Stimulated activated CD4-positive, alpha-beta T cell treated with anti-CD3 and anti-CD28 coated beads, Interleukin-2, amount 100 ng/mL, for 48 hours (primary cell): ENCODE measurements at places on chromosomes 6 and 20.

DNA sequence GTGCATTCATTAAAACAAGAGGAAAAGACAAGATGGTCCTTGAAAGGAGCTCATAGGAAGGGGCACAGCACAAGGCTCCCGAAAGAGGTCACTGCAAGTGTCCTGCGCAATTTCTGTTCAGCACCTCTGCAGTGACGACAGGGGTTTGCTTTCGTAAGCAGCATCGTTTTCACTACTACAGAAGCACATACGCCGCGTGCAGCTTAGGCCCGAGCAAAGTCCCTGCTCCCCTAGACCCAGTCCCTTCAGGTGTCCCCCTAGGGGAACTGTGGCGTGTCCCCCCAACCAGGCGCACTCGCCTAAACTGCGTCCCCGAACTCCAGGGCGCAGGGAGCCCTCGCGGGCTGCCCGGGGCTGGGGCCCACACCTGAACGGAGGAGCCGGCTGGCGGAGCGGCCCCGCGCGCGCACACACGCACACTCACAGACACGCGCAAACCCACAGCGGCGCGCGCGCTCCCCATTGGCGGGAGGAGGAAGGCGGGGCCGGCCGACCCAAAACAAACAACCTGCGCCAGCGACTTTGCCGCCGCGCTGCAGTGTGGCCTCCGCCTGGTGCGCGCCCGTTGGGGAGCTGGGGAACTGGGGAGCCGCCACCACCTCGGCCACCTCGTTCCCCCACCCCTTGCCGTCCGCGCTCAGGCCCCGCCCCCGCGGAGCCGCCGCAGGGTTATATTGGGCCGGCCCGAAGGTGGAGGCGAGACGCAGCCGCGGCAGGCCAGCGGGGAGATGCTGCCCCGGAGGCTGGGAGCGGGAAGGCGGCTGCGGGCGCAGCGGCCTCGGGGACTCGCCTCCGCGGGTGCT is at the start of gene FOXQ1:
FOXQ1 (plus strand) TSS at position 699 of the 803 bp plus-strand sequence. CDS start 607 bp downstream, outside the sequence.
- no peak for DNase-seq

DNA sequence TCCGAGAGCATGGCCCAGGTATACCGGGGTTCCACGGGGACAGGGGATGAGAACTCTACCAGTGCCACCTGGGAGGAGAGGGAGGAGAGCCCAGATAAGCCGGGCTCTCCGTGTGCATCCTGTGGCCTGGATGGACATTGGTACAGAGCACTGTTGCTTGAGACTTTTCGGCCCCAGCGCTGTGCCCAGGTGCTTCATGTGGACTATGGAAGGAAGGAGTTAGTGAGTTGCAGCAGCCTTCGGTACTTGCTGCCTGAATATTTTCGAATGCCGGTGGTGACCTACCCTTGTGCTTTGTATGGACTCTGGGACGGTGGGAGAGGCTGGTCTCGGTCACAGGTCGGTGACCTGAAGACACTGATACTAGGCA is 1.3 kb downstream of the TDRD6 start:
- DNase-seq = no peak

DNA sequence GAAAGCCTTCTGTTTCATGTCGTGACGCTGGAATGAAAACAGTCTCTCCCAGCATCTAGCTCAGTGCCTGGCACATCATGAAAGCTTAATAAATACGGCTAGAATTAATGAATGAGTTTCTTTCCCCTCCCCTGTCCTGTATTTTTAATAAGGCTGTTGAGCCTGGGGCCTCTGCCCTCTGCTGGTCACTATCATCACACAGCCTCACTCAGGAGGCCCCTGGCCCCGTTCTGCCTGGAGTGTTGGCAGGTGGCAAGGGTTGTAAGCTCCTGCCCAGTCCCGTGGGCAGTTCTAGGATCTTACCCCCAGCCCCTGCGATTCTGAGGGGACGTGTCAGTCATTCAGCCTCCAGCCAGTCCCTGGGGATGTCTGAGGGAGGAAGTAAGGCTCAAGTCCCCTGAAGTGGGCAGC is 41.4 kb downstream of the PHACTR3 start:
- DNase-seq = no peak

DNA sequence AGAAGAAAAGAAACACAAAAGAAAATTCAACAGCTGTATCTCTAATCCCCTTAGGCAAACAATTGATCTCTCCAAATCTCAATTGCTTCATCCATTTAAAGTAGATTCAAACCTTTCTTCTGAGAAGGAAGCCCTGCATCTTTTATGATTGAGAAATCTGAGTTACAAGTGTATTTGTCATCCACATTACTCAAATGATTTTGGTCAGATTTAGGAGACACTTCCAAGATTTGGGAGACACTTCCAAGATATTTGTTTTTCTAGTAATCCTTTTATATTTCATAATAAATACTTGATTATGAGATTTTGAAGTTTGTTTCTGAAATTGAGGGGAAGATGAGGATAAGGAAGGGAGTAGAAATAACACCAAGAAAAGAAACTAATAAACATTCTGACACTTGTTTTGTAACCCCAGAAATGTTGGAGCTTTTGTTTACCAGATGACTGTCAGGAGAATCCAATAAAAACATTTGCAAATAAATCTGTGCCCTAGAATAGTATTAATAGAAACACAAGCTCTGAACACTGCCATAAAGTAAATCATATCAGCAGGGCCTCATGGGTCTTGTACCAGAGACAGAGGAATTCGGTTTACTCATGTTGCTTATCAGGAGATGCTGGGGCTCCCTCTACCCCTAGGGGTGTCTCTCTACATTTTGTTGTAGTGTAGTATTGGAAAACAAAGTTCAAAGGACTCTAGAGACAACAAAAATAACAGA is 314.3 kb upstream of the NT5E start:
- no peak for DNase-seq

DNA sequence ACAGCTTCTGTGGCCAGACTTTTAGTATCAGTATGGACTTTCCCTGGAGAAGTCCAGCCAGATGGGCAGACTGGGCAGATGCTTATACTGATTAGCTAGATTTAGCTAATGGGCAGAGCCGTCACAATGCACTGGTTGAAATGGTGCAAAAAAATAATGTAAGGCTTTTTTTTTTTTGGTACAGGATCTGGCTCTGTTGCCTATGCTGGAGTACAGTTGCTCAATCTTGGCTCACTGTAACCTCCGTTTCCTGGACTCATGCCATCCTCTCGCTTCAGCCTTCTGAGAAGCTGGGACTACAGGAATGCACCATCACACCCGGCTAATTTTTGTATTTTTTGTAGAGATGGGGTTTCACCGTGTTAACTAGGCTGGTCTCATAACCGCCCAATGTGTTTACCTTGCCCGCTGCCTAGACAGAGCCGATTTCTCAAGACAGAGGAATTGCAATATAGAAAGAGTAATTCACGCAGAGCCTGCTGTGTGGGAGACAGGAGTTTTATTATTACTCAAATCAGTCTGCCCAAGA is 16.4 kb upstream of the KIFC1 start:
- DNase-seq = no peak

DNA sequence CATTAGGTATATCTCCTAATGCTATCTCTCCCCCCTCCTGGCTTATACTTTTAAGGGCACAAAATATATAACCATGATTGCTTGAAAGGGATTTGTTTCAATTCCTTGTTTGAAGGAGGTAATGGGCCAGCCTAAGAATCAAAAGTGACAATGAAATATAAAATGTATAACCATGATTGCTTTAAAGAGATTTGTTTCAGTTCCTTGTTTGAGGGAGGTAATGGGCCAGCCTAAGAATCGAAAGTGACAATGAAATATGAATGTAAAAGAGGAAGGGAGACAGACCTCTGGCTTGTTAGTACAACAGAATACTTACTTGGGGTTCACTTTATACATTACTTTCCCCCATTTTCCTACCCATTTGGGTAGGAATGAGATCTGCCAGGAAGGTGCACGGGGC is 55.5 kb downstream of the FOXC1 start:
- no peak for DNase-seq

- no peak for DNase-seq
These were observed 744 bp downstream of the RIOK1 start for GRCh38 chr6:7390226-7390878.

GRCh38 chr6:144667532-144668503 is 382.7 kb downstream of the UTRN start:
- DNase-seq = no peak

DNA sequence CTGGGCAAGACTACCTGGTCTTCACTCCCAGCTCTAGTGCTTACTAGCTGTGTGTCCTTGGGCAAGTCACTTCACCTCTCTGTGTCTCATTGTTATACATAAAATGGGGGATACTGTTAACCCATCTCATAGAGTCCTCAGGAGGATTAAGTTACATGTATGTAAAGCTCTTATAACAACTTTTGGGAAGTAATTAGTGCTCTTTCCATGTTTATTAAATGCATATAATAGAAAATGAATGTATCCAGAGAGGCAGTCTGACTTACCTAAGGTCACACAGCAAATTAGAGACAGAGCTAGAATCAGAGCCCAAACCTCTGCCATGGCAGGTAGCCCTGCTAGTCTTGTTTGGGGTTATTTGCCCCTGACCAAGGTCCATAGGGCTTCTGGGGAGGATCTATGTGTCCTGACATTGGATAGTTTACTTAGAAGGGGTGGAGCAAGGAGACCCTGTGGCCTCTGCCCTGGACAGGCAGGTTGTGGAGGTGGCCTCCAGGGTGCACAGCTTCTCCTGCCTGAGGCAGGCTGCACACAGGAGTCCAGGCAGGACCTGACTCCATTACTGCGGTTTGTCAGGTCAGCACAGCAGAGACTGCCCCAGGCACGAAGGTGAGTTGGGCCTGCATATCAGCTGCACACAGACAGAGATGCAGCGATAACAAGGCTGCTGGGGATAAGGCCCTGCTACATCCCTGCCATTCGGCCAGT is 8.4 kb upstream of the MAPK13 start:
- no peak for DNase-seq

DNA sequence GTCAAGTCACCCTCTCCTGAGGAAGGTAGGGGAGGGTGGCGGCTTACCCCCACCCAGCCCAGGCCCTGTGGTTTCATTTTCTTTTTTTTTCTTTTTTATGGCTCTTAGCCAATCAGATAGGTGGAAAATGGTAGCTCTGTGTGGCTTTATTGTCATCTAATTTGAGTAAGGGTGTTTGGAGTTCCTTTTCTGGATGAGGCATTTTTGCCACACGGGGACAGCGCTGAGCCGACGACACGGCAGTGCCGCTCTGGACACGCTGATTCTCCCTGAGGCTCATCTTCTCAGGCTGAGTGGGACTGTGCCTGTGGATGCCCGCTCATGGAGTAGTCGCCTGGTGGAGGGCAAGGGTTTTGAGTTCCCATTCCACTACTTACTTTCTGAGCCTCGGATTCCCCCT is 37.6 kb upstream of the ANGPT4 start:
- DNase-seq = no peak

DNA sequence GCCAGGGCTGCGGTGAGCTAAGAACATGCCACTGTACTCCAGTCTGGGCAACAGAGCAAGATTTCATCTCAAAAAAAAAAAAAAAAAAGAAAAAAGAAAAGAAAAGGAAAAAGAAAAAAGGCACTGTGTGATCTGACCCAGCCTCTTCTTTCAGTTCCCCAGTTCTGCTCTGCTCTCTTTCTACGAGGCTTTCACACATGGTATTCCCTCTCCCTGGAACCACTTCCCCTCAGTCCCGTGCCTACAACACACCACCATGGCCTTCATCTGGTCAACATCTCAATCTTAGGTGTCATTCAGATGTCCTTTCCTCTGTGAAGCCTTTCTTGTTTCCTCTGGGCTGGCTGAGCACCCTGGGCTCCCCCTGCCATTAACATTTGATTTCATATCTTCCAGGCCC is 2.3 kb upstream of the DSN1 start:
- no peak for DNase-seq

DNA sequence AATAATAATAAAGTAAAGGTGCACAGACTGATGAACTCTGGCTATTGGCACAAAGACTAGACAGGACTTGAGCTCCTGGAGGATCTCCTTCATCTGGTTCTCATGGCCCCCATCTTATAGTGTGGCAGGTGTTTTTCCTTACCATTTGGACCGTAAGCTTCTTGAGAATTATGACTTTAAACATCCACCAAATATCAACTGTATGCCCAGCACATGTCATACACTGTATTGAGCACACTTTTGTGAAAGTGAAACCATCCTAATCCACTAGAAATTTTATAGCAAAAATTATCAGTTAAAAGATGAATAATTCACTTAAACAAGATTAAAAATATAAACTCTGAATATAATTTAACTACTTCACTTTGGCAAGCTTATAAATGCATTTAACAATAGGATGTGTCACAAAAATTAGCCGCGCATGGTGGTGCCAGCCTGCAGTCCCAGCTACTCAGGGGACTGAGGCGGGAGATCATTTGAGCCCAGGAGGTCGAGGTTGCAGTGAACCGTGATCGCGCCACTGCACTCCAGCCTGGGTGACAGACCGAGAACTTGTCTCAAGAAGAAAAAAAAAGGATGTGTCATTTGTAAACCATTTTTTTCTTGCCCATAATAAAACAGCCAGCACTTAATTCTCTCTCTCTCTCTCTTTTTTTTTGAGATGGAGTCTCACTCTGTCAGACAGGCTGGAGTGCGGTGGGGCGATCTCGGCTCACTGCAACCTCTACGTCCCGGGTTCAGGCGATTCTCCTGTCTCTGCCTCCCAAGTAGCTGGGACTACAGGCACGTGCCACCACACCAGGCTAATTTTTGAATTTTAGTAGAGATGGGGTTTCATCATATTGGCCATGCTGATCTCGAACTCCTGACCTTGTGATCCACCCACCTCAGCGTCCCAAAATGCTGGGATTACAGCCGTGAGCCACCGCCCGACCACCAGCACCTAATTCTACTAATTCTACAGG is 9.1 kb downstream of the HIVEP2 start:
- DNase-seq = no peak

GRCh38 chr20:39785252-39785917 is 823.2 kb downstream of the DHX35 start:
- DNase-seq = no peak
